Mucosa of gallbladder (tissue), 1 donor: ENCODE measurements at places on chromosomes 6 and 20. TPM values are rescaled to one million over a fixed set of nuclear protein-coding genes. Genes with fewer than 3 reads are reported as not detected.

Gene DACT2
- 3.2 TPM for total RNA-seq

Gene VWA7
- 18.5 TPM for total RNA-seq

Gene LAMP5
- 0.66 TPM for total RNA-seq

Gene PTPRT
- 45.0 TPM for total RNA-seq

Gene CCM2L
- 5.6 TPM for total RNA-seq

- no peak for DNase-seq
These were observed 634 bp downstream of the ITPA start for GRCh38 chr20:3209946-3210317.

DNA sequence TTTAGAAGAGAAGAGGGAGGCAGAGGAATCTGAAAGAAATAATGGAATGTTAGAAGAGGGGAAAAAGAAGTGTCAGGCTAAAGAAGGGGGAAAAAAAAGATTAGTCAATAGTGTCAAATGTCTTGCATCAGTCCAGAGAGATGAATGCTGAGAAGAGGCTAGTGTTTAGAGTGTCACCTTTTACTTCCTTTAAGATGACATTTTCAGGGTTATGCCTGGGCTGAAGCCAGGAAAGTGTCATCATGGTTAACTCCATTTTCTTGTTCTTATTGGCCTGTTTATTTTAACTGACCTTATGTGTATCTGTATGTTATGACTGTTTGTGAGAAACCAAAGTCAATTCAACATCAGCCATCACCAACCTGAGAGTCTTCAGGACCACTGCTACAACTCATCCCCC lies 15.0 kb upstream of the BCKDHB start:
- no peak for DNase-seq

Gene HLA-G
- 0.52 TPM for total RNA-seq

DNA sequence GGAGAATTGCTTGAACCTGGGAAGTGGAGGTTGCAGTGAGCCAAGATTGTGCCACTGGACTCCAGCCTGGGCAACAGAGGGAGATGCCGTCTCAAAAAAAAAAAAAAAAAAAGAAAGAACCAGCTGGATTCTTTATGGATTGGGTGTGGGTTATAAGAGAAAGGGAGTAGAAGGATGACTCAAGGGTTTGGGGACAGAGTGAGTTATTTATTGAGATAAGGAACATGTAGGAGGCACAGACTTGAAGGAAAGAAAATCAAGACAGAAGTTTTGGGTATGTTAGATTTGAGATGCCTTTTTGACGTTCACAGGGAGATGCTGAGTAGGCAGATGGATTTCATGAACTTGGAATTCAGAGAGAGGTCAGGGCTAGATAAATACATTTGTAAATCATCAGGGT lies 47.6 kb downstream of the KIZ start:
- no peak for DNase-seq

Gene BPIFB2
- 0.17 TPM for total RNA-seq

DNA sequence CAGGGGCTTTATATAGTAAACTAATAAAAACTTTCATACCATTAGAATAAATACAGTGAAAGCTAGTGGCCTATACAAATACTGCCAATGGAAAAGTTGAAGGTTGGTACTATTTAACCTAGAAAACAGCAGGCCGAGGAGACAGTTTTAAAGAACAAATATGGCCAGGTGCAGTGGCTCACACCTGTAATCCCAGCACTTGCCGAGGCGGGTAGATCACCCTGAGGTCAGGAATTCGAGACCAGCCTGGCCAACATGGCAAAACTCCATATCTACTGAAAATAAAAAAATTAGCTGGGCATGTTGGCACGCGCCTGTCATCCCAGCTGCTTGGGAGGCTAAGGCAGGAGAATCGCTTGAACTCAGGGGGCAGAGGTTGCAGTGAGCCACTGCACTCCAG lies 24.8 kb downstream of the GLYATL3 start:
- DNase-seq, result no peak

GRCh38 chr6:20706238-20706938 lies 172.1 kb downstream of the CDKAL1 start:
- no peak for DNase-seq

DNA sequence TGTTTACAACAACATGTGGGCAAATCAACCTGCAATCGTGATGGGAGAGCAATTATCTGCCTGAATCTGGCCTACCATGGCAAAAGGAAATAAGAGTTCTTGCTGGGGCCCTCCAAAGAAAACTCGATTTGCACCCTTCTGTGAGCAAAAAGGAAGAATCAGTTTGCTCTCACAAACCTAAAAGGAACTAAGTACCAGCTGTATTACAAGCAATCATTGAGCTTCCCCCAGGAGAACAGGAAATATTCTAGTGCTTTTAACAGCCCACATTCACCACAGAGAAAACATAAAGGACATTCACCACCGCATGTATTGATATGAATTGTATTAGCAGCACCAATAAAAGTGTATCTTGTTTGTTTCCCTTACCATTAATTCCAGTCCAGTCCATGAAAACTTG lies 75.0 kb downstream of the MBOAT1 start:
- no peak for DNase-seq

GRCh38 chr6:1641343-1641885 lies 31.7 kb downstream of the FOXC1 start:
- DNase-seq, result peak; percentile 82

Gene EYS
- total RNA-seq, result not detected

- no peak for DNase-seq
These were observed 81.4 kb downstream of the NRSN1 start for GRCh38 chr6:24207413-24207812.

Gene FANCE
- total RNA-seq, result 2.6 TPM

Gene FAM217B
- 12.8 TPM for total RNA-seq

DNA sequence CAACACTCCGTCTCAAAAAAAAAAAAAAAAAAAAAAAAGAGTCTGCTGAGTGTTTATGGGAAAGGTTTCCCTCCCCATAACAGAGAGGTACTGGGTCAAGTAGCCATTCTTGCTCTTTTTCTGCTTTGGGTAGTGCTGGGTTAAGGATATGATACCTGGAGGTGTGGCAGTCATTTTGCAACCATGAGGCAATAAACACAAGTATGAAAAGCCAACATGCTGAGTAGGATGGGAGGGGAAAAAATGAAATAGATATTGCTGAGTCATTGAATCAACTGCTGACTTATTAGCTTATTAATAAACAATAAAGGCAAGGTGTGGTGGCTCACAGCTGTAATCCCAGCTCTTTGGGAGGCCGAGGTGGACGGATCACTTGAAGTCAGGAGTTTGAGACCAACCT lies 2.3 kb upstream of the TOMM34 start:
- no peak for DNase-seq
